ENCODE measurements at places on chromosomes 11 and 22. TPM values are rescaled to one million over a fixed set of nuclear protein-coding genes. Genes with fewer than 3 reads are reported as not detected.

- no peak for DNase-seq
Measured at GRCh38 chr11:72744474-72744873, 7.7 kb downstream of the ARAP1 start.

DNA sequence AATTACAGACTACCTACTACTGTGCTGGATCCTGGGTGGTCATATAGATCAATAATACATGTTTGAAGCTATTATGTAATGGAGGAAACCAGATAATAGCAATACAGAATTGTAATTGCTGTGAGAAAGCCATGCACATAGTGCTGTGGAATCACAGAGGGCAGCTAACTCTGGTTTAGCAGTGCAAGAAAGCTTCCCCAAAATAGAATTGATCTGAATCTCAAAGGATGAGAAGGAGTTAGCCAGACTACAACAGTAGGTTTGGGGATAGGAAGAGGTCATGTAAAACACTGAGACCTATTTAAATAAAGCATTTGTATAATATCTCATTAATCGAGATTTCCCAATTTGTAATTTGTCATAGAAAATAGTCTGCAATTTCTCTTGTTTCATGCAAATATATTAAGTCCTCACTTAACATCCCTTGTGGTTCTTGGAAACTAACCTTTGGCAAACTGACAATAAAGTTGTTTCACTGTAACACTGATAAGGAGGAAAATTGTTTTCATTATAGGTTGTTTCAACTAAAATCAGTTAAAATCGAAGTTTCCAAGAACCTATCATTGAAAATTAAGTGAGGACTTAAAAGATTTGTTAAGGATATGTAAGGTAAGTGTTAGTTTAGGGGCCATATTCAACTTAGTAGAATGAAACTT lies 7.6 kb downstream of the C11orf58 start:
- no peak for DNase-seq

DNA sequence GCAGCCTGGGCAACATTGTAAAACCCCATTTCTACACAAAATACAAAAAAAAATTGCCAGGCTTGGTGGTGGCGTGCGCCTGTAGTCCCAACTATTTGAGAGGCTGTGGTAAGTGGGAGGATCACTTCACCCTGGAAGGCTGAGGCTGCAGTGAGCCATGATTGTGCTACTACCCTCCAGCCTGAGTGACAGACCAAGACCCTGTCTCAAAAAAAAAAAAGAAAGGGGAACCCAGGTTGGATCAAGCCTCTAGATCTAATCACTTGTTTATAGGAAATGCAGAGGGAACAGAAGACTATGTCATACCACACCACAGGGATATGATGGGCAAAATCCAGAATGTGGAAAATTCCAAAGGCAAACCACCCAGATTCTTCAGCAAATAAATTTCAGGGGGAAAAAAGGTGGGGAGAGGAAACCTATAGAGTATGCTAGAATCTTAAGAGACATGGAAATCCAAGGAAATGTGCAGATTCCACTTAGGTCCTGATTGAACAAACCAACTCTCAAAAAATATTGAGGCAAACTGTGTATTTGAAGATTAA lies 16.5 kb upstream of the MALAT1 start:
- DNase-seq = no peak

DNA sequence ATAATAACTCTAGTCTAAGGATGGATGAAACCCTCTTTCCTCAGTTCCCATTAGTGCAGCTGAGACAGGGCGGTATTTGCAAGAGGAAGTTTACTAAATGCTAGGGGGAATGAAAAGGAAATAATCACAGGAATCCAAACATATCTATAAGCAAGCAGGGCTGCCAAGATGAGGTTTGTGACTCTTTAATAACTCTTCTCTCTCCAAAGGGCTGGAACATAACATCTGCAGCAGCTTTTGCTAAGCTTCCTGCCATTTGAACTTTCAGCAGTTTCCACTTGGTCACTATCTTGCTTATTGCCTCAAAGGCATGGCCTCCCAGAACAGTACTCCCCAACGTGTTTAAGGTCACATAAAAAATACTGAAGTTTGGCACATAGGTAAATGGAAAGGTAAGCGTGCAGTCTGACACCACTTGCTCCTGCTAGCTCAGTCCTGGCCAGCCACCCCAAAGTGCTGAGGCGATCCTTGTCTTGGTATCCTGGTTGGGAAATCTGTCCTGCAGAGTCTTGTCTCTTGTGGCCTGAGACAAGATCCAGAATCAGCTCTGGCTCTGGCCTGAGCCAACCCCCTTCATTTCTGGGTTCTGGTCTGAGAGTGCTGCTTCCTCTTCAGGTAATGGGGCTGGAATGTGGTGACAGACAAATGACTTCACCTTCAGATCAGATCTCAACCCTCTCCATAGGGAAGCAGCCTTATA lies 81.8 kb downstream of the KCNC1 start:
- no peak for DNase-seq

- peak; percentile 50 for DNase-seq
Measured at GRCh38 chr11:94151903-94152677, 23.4 kb downstream of the PANX1 start.

GRCh38 chr11:128741916-128742315 lies 48.0 kb downstream of the FLI1 start:
- DNase-seq = no peak

DNA sequence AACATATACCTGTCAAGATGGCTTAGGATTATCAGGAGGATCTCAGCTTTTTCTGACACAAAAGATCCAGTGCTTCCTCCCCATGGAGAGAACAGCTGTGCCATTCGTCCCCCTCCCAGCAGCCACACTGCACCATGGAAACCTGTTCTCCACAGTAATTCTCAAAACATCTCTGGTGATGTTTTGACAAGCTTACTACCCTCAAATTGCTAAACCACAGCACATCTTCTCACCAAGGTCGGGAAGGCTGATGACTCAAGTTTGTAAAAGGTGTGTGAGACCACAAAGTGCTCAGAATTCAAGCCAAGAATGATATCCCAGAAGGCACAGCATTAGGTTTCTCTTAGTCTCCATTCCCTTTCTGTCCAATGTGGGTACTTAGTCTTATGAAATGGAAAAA lies 3.9 kb upstream of the RAB38 start:
- DNase-seq = peak; percentile 1

DNA sequence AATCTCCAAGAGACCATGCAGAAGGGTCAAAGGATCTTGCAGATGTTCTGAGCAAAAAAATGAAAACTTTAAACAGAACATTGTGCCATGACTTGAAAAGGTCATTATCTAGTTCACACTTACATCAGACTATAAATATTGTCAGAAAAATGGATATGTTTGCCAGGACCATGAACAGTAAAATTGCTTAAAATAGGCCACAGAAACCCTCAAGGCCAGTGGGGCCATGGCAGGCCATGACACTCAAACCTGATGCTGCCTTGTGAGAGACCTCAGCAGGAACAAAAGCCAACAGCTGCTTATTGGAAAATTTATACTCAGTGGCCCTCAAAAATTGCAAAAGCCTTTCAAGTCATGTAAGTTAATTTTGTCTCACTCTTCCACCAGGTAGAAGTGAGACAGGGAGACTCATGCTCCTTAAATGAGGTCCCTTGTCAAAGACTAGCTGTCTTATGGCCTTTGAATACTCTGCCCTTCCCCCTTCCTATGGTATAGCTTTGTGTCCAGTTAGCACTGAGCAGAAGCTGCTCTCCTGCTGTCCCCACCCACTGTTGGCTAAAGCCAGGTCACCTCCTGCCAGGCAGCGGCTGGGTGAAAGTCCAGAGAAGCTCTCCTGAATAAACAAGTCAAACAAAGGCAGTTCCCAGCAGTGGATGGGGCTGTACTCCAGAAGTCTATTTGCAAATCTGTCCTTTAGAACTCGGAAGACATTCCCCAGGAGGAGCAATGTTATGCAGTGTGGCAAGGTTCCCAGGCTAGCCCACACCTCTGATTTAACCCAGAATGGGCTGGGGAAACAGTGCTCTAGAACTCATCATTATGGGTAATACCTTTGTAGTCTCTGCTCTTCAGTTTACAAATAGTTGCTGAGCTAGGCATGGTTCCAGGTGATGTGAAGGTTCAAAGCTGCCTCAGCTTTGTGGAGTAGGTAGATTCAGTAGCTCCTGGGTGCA lies 21.4 kb downstream of the ADM start:
- DNase-seq = peak; percentile 45

GRCh38 chr22:37775785-37776638 lies 31.7 kb upstream of the GCAT start:
- DNase-seq = no peak

GRCh38 chr11:26572770-26573402 lies 823 bp upstream of the MUC15 start:
- DNase-seq = no peak

DNA sequence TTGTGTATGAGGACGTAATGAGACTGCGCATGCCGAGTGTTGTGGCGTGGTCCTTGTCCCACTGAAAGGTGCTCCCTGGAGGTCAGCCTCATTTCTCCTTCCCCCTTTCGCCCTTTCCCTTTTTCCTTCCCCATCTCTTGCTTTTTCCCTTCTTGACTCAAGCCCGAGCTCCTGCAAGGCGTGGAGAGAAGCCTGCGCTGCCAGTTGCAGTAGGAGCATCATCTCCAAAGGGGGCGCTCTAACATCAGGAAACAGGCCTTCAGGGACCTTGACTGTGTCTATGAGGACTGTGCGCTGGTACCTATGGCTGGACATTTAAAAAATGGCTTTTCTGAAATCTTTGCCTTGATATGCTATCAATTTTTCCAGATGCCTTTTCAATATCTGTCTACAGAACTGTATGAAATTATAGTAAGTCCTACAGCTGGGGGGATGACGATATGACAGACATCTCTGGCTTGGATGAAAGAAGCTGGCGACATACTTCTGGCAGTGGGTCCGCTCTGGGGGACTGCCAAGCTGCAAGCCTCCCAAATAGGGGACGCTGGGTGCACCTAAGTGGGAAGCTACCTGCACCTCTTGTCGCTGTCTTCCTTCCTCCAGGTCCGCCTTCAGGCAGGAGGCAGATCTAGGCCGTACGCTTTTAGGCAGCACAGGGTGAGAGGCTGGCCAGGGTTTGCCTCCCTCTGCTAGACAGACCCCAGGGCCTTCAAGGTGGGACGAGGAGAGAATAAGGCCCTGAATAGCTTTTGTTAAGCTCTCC lies 96.5 kb downstream of the NXPE2 start:
- peak; percentile 17 for DNase-seq

DNA sequence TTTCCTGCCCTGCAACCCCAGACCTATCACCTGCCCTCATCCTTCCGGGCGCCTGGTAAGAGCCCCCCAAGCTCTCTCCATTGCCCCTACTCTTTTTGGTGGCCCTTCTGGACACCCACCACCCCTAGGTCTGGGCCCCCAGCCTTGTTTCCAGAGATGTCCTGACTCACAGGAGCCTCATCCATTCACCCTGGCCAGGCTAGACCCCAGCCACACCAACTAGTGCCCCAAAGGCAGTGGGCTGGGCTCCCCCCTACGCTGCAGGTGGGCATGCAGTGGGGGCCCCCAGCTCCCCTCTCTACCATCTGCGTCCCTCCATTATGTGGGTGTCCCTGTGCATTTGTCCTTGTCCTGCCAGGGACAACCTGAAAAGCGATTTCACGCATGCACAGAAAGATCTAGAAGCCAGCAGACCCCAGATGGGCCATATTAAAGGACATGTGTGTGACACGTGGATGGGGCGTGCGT lies 1.4 kb downstream of the MRGPRF start:
- DNase-seq = no peak

DNA sequence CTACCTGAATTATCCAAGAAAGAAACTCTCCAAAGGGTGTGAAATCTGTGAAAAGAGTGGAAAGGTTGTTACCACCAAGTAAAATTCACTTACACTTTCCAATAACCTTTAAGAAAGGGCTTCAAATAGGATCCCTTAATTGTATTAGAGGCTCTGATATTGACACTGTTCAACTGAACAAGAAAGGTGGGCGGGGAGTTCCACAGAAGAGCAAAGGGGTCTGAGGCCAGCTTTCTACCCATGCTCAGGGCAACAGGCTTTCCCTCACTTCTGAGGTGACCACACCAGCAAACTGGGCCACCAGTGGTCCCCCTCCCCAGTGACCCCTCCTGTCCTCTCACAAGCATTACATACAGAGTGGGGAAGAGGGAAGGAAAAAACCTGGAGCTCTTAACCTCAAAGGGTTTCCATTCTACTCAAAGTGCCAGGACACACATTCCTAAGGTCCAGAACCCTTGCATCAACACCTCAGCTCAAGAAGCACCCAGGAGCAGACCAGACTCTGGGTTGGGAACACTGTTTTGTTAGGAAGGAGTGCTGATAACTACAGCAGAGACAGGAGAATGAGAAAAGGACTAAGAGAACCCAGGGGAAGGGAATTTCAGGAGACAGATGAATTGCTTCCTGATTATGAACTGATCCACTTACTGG lies 71.6 kb upstream of the AKIP1 start:
- peak; percentile 1 for DNase-seq

DNA sequence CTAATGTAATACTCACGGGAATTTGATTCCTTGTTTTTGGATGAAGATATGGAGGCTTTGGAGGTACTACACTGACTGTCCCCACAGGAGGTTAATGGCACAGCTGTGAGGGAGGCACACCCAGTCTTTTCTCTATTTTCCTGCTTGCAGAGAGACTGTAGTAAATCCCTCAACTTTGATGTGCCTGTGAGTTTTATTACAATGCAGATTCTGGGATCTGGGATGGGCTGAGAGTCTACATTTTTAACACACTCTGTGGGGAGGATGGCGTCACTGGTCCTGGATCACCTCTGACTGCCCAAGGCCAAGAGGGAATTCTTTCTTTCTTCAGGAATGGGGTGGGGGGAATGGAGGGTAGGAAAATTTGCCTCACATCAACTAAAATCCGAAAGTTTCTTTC lies 80.2 kb upstream of the NTM start:
- no peak for DNase-seq

DNA sequence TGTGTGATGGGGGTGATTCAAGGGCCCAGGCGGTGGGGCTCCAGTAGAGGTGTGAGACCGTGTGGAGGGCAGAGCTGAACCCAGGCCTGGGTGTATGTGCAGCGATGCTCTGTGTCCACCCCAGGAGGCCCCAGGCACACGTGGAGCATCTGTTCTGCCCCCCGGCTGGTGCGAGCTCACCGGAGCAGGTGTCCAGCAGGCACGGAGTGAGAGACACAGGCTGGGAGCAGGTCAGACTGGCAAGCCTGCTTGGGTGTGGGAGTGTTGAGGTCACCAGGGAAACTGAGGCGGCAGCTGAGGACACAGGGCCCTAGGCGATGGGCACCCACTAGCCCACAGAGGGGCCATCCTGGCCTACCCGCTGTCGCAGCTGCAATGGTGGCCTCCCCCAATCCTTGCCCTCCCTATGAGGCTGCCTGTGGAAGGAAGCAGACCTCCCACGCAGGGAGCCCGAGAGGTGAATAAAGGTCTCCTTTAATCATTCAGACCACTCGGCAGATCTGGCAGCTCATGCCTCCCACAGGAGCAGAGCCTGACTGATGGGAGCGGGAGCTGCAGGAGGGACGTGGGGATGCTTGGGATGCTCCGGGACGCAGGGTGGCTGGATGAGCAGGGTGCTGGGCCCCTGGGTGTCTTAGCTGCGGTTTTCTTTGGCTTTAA lies 1165.1 kb downstream of the BRD1 start:
- no peak for DNase-seq

GRCh38 chr22:41578114-41578513 lies 11.5 kb downstream of the PMM1 start:
- DNase-seq = no peak

SSTR3 gene
- not detected for total RNA-seq

ZNRF3 gene
- total RNA-seq = 23.7 TPM

CTSW gene
- total RNA-seq = not detected

CHCHD10 gene
- total RNA-seq = 155 TPM

CCDC134 gene
- 18.4 TPM for total RNA-seq

OR8A1 gene
- total RNA-seq = not detected

SLC22A8 gene
- not detected for total RNA-seq

ZNF280A gene
- not detected for total RNA-seq

GDPD4 gene
- total RNA-seq = not detected

GAL3ST1 gene
- 8.2 TPM for total RNA-seq

CHRM1 gene
- total RNA-seq = not detected

APOA4 gene
- total RNA-seq = not detected

RBMXL2 gene
- not detected for total RNA-seq

UPK3A gene
- total RNA-seq = not detected

Data from Calu3 (cell line).